ENCODE measurements at places on chromosomes 3 and 15.

GRCh38 chr3:120047686-120048085 is 46.6 kb downstream of the GSK3B start:
- DNase-seq: no peak

- DNase-seq: no peak
These were observed 399.7 kb upstream of the NR2F2 start for GRCh38 chr15:95930659-95931375.

DNA sequence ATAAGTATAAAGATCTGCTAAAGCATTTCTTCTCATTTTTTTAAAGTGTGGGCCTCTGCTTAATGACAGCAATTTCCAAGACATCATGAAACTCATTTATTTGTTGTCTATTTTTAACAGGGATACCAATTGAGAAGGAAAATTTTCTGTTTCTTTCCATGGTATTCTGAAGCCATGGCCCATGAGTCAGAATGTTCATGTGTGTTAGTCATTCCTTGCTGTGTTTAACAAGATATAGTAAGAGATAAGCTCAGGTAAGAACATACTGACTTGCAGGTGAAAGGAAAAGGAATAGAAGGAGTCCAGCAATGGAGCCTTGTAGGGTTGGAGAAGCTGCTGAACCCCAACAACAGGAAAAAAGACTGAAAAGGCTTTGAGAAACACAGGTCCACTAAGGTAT is 17.0 kb upstream of the ARID3B start:
- no peak for DNase-seq

GRCh38 chr3:108305484-108306172 is 9.3 kb downstream of the HHLA2 start:
- DNase-seq: no peak

- DNase-seq: no peak
These were observed 118.2 kb upstream of the GOLIM4 start for GRCh38 chr3:168213920-168214319.

- DNase-seq: no peak
These were observed 365.0 kb downstream of the LPP start for GRCh38 chr3:188518835-188519452.

GRCh38 chr15:89148126-89148525 is 59.9 kb downstream of the ABHD2 start:
- DNase-seq: no peak

- no peak for DNase-seq
These were observed 11.3 kb downstream of the SELENOS start for GRCh38 chr15:101266034-101266433.

GRCh38 chr15:57626713-57627440 is 35.2 kb downstream of the MYZAP start:
- DNase-seq: no peak

DNA sequence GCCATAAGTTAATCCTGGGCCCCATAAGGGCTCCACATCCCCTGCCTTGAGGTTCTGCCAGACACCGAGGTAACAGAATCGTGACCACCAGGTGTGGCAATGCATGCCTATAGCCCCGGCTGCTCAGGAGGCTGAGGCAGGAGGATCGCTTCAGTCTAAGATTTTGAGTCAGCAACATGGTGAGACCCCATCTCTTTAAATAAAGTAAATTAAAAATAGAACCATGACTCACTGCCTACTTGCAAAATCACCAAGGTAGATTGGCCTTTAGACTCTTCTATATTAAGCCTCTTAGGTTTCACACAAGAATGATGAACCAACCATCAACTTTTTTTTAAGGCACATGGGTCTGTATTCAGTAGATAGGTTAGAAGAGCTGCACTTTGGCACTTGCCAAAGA is 9.7 kb downstream of the WDR5B start:
- no peak for DNase-seq

- no peak for DNase-seq
These were observed 23.4 kb upstream of the GREM1 start for GRCh38 chr15:32694222-32694983.

GRCh38 chr15:43775411-43775965 is 1.3 kb downstream of the ELL3 start:
- DNase-seq: no peak

- no peak for DNase-seq
These were observed 28.1 kb downstream of the CPNE4 start for GRCh38 chr3:132006605-132007204.

DNA sequence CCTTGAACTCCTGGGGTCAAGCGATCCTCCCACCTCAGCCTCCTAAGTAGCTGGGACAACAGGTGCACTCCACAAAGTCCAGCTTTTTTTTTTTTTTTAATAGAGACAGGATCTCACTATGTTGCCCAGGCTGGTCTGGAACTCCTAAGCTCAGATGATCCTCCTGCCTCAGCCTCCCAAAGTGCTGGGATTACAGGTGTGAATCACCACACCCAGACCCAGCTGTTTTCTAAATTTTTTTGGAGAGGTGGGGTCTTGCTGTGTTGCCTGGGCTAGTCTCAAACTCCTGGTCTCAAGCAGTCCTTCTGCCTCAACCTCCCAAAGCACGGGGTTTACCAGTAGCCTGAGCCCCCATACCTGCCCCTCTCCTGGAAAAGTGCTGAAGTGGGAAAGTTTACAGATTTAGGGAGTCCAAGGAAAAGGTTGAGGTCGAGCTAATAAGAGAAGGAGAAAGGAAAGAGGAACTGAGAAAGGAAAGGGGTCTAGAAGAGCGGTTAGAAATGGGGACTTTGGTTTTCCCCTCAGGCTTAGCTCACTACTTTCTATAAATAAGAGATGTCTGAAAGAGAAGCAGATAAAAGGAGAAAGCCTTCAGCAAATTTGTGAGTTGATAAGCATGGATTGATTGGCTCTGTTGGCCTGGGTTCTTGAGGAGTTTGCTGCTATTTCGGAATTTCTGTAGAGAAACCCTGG is 23.6 kb downstream of the UBE2E1 start:
- DNase-seq: no peak

- DNase-seq: peak; percentile 75
These were observed 1.3 kb downstream of the ARL6IP5 start for GRCh38 chr3:69085833-69086722.

- DNase-seq: no peak
These were observed 49.0 kb upstream of the MRPL3 start for GRCh38 chr3:131551761-131552160.

- no peak for DNase-seq
These were observed 208.9 kb upstream of the ST8SIA2 start for GRCh38 chr15:92184679-92185230.

- DNase-seq: no peak
These were observed 56.5 kb downstream of the CLDN11 start for GRCh38 chr3:170475092-170475685.

DNA sequence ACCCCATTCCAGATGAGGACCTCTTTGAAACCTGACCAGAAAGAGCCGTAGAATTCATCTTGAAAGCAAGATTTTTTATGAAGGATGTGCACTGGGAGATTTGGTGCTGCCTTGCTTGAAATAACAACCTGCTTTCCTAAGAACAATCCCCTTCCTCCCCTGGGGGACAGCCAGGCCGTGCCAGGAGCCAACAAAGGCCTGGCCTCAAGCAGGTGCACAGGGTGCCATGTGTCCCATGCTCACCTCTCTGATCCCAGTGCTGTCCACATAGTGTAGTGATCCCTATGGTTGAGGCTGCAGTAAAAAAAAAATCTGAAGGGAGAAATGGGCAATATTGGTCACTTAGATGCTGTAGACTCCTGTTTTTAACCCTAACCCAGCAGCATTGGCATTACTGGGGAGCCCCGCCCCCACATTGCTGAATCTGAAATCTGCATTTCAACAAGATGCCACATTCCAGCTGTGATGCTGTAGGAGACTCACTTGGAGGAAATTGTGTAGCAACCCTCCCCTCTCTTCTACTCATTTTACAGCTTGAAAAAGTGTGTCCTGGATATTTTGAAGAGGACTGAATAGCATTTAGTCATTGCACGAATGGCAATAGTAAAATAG is 171.2 kb downstream of the APBA2 start:
- DNase-seq: no peak

GRCh38 chr3:187954516-187954872 is 199.5 kb upstream of the LPP start:
- DNase-seq: no peak

DNA sequence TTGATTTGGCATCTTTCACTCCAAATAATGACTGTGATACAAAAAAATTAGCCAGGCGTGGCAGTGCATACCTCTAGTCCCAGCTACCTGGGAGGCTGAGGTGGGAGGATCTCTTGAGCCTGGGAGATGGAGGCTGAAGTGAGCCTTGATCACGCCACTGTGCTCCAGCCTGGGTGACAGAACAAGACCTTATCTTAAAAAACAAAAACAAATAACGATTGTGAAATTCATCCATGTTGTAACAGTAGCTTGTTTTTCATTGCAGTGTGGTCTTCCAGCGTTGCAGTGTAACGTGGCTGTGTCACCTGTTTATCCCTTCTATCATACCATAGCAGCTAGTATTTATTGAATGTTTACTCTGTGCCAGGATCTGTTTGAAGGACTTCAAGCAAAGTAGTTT is 120.9 kb downstream of the ITPR1 start:
- DNase-seq: no peak

DNA sequence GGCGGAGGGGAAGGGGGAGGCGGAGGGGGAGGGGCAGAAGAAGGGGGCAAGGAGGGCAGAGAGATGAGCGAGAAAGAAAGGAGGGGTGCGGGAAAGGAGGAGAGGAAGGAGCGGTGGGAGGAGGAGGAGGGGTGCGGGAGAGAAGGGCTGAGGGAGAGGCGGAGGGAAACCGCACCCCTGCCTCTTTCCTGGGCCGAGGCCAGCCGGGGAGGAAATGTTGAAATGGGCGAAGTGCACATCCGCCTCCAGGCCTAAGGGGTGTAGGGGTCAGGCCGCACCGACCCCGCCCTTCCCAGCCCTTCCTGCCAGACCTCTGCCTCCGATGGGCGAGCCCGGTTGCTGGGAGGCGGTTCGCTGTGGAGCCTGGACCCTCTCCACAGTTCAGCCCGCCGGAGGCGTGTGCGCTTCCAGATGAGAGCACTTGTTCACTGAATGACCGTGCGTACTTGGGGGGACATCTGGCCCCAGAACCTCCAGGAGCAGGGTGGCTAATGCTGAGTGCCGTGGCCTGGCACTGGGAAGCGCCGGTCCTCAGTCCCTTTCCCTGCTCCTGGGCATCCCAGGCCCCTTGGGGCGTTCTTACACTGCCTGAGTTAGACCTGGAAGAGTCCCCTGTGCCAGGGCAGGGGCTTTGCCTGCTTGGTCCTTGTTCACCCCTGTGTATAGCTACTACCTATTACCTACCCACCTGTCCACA is 110.3 kb upstream of the KLF13 start:
- peak; percentile 33 for DNase-seq

- no peak for DNase-seq
These were observed 88.9 kb downstream of the ITPR1 start for GRCh38 chr3:4581920-4582611.

- DNase-seq: no peak
These were observed 476.8 kb downstream of the AGBL1 start for GRCh38 chr15:86556396-86557017.

DNA sequence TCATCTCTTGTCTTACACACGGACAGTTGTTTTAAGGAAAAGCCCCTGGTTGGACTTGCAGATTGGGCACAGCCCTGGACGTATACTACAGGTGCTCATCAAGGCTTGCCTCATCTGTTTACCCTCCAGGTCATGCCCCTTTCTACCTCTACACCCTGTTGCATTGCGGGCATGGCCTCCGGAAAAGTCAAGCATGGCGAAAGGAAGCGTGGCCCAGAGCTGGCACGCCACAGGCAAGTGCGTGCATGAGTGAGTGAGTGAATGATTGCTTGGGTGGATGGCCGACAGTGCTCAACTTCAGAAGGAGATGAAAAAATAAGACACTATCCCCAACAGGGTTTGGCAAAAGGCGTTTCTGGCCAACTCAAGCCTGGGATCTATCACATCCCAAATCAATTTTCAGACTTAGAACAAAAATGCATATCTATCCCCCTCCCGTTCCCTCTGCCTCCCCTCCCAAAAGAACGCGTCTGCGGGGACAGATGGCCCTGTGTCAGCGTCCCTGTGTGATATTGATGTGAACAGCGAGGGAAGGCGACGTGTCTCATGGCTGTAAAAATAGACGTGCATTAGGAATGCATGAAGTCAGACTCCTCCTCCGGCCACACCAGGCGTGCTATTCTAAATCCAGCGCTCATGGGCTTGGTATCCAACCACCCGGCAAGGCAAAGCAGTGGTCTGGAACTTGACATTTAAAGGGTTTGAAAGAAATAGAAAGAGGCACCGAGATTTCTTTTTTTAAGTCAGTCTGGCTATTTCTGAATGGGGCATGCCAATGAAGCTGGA is 96.0 kb downstream of the RPLP1 start:
- DNase-seq: no peak

All from stimulated activated CD4-positive, alpha-beta T cell treated with anti-CD3 and anti-CD28 coated beads, Interleukin-12 subunit alpha, Interleukin-12 subunit beta, amount 100 ng/mL, for 24 hours (primary cell).